ENCODE measurements at places on chromosomes 13 and 19.

DNA sequence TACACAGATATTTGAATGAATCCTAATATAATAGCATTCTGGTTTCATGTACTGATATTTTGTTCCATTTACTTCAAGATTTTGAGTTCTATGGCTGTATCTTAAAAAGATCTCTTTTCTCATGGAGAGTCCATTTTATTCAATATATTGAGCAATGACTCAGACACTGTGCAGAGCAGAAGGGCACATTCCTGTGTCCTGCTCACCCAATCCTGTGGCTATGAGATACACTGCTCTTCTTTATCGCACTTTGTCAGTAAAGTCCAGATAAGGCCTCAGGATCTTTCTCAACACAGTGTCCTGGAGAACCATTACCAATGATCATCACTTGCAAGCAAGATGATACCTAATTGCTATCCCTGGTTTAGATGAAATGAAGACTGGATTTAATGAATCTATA lies 155.0 kb downstream of the CYSLTR2 start:
- DNase-seq = no peak

- DNase-seq = no peak
Observed at GRCh38 chr19:39692166-39692565, 12.1 kb upstream of the LGALS14 start.

GRCh38 chr13:22757530-22758120 lies 423.2 kb upstream of the SGCG start:
- no peak for DNase-seq

DNA sequence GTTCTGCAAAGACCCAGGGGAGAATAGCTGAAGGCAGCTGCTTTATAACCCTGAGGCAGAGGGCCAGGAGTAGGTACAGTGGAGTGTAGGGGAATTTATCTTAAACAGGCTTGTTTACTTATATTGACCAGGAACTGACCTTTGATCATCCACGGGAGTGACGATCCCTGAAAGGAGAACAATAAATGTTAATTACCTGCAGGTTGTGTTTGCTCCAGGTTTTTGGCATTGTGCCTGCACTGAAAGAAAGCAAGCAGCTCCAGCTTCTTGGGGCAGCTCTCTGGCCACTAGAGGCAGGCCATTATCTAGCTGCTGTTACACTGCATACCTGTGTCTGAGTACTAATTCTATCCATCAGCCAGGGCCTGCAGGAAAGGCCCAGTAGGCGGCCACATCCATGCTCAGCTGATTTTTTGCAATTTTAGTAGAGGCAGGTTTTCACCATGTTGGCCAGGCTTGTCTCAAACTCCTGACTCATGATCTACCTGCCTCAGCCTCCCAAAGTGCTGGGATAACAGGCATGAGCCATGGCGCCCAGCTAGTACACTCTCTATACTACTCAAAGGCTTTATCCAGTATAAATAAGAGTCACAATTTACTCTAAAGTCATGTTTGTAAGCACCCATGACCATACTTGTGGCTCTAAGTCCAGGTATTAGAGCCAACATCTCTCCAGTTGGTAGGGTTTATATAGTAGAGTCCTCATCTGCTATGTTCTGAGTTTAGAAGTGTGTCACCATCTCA lies 8.5 kb upstream of the ZNF91 start:
- DNase-seq = no peak

GRCh38 chr19:45168767-45169351 lies 8.1 kb upstream of the NKPD1 start:
- no peak for DNase-seq

DNA sequence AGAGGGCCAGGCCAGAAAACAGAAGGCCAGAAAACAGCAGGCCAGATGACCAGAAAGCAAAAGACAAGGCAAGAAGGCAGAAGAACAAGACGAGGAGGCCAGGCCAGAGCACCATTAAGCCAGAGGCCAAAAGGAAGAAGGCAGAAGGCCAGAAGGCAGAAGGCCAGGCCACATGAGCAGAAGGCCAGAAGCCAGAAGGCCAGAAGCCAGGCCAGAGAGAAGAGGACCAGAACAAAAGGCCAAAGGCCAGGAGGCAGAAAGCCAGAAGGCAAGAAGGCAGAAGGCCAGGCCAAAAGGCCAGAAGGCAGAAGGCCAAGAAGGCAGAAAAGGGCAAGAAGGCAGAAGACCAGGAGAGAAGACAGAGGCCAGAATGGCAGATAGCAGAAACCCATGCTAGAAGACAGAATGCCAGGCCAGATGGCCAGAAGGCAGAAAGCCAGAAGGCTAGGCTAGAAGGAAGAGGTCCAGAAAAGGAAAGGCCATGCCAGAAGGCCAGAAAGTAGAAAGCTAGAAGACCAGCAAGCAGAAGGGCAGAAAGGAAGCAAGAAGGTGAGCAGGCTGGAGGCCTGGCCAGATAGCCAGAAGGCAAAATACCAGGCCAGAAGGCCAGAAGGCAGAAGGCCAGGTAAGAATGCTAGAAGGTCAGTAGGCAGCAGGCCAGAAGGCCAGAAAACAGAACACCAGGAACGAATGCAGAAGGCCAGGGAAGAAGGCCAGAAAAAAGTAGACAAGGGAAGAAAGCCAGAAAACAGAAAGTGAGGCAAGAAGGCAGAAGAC lies 187.6 kb downstream of the TUBA3C start:
- no peak for DNase-seq

- no peak for DNase-seq
Observed at GRCh38 chr13:39527961-39528660, 74.9 kb downstream of the LHFPL6 start.

DNA sequence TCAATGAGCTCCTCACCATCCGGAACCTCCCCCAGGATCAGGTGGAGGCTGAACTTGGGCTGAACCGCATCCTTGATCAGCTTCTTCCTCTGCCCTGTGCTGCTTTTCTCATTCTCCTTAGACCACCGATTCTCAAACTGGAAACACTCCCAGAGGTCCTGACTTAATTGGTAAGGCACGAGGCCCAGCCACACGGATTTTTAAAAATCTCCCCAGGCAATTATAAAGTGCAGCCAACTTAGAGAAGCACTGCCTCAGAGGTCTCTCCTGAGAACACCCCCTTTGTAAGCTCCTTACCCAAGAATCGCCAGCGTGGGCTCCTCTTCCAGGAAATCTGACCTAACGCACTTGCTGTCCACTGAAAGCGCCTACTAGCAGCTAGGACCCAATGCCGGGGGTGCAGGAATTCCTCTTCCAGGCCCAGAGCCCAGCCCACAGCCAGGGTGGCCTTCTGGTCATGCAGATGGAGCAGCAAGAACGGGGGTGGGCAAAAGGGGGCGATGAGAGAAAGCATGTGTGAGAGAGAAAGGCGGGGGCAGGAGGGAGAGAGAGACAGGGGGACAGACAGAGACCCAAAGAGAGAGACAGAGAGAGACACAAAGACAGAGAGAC lies 66.9 kb upstream of the CACNA1A start:
- DNase-seq = no peak

DNA sequence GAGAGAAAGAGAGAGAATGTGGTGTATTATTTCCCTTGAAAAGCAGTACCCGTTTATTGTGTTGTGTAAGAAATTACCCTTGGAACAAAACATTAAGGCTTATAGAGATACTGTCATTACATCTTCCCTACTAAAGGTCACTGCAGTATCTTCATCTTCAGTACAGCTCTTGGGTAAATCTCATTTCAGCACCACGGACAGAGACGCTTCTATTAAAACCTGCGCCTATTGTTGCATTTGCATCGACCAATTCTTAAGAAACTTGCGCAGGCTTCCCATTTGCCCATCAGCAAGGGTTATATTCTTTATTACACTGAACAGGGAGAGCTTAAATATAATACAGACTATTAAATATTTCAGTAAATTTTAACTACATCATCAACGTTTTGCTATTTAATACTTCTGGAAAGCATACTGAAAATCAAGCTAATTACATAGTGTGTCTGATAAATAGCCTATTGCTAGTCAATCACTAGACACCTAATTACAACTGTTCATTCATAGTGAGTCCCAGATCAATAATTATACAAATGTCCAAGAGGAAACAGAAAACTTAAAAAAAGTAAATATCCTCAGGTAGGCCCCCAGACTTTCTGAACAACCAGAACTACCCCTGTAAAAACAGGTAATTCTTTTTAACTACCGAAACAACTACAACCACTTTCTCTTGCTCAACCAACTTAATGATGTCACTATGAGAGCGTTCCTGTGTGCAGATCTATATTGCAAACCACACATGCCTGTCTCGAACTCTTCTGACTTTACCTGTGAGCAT lies 350.6 kb downstream of the LIG4 start:
- DNase-seq = no peak

GRCh38 chr19:31269425-31270127 lies 79.7 kb downstream of the TSHZ3 start:
- no peak for DNase-seq

DNA sequence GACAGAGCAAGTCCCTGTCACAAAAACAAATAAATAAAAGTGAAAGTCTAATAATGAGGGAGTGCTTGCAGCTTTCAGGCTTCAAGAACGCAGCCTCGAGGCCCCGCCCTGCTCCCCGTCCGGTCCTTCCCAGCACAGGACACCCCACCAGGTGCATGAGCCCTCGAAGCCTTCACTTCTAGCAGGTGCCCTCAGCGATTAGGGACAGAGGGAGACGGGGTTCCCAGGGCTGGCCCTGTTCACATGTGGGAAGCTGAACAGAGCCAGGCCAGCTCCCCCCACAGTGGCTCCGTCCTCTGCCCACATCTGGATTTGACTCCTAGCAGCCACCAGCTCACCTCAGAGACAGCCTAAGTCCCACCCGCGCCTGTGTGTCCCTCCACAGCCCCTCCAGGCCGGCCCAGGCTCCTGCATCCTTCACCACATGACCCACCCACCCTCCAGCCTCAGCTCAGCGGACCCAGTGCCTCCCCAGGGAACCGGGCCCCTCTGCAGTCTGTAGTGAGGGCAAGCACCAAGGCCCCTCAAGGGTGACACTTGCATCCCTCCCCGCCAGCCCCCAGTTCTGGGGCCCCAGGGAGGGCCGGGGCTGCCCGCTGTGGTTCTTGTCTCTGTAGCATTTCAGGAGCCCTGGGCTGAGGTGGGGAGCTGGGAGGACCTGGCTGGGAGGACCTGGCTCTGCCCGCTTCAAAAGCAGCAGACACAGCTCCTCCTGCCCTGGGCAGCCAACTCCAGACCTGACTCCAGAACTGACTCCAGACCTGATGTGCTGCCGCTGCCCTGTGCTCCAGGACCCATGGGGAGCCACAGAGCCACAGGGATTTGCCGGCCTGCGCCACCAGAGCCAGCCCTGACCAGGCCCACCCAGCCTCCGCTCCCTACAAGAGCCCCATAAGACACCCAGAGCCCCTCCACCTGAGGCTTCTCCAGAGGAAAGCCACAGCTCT lies 27.2 kb downstream of the GPX4 start:
- DNase-seq = no peak

DNA sequence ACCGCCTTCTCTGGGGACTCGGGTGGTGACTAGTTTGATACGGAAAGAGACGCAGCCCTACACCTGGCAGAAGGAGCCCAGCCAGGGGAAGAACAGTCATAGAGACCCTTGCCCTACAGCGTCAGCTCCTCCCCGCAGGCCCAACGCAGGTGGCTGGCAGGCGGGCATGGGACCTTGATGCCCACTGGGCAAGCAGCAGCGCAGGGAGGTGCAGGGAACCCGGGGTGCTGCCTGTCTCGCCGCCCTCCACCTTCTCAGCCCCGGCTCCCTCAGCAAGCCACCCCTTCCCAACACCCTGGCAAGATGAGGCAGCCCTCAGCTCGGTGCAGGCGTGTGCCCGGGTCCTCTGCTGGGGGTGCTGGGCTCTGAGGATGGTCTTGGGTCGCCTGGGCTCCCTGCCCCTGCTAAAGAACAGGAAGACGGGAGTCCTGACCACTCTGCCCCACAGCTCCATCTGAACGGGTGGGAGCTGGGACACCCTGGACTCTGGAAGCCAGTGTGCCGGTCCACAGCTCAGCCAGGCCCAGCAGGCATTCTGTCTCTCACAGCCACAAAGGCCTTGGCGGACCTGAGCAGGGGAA lies 9.0 kb downstream of the MIER2 start:
- no peak for DNase-seq

- no peak for DNase-seq
Observed at GRCh38 chr13:27006519-27007161, 165.0 kb downstream of the USP12 start.

DNA sequence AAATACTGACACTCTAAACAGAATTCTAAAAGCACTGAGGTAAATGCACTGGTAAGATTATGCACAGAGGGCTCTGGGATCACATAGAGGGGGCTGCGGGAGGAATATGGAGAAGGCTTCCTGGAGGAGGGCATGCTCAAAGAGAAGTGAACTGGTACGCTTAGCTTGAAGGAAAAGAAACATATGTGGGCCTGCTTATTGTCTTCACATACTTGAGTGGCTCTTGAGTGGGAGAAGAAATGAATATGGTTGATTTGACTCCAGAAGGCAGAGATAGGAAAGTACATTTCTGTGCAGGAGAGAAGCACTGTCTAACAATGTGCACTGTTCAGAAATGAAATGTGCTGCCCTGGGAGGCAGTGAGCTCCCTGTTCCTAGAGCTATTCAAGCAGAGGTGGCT lies 91.1 kb downstream of the KL start:
- DNase-seq = no peak

DNA sequence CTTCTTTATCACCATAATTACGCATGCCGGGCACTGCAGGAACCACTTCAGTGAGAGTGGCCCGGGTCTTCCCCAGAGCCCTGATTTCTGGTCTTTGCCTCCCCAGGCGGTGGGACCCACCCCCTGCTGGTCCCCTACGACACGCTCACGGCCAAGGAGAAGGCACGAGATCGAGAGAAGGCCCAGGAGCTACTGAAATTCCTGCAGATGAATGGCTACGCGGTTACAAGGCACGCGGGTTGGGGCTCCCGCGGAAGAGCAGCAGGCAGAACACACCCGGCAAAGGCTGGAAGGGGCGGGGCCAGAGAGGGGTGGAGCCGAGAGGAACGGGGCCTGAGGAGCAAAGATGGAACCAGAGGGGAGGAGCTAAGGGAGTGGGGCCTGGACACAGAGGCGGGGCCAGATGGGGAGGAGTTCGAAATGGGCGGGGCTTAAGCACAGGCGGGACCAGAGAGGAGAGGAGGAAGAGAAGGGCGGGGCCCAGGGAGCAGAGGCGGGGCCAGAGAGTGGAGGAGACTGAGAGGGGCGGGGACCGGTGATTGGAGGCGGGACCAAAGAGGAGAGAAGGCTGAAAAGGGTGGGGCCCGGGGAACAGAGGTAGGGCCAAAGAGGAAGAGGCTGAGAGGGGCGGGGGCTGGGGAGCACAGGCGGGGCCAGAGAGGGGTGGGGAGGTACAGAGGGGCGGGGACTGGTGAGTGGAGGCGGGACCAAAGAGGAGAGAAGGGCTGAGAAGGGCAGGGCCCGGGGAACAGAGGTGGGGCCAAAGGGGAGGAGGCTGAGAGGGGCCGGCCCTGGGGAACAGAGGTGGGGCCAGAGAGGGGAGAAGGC lies 73.4 kb downstream of the RYR1 start:
- DNase-seq = no peak

- DNase-seq = no peak
Observed at GRCh38 chr19:18486746-18487145, 35.1 kb downstream of the ELL start.

GRCh38 chr19:9937001-9937411 lies 691 bp upstream of the OLFM2 start:
- DNase-seq = no peak

- DNase-seq = no peak
Observed at GRCh38 chr19:16139752-16140151, 3.7 kb upstream of the HSH2D start.

- no peak for DNase-seq
Observed at GRCh38 chr19:14116918-14117578, 514 bp downstream of the PRKACA start.

Measured in NCI-H1436 treated with DMSO at 0.1 percent for 48 hours (cell line).